CD8-positive, alpha-beta memory T cell (primary cell): ENCODE measurements at places on chromosomes 1 and 21. TPM values are rescaled to one million over a fixed set of nuclear protein-coding genes. Genes with fewer than 3 reads are reported as not detected.

DYNLT5 gene
- polyA plus RNA-seq = not detected

- no peak for DNase-seq
Measured at GRCh38 chr21:41437729-41438128, 11.7 kb downstream of the MX1 start.

MCOLN2 gene
- 18.7 TPM for polyA plus RNA-seq

ANGPTL1 gene
- not detected for polyA plus RNA-seq
